Stimulated activated CD8-positive, alpha-beta memory T cell treated with anti-CD3 and anti-CD28 coated beads, Interleukin-7, amount 100 ng/mL, for 24 hours (primary cell): ENCODE measurements at places on chromosomes 7 and 10.
A peak's percentile ranks its signal among the peaks of the same experiment; 100 is the strongest.

DNA sequence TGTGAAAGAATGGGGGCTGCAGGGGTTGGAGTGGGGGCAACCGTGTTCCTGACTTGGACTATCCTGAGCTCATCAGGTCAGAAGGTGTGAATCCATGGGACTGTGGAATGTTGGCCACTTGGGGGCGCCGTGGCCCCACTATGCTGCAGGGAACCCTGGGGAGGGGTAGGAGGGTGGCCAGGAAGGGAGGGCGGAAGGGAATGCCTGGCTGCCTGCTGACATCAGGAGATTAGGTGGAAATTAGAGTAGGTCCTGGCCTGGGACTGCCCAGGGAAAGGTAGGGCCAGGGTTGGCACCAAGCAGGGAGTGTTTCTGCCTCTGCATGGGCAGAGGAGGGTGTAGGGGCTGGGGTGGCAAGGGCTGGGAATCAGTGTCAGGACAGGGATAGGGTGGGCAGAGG is 65.8 kb upstream of the PRSS58 start:
- DNase-seq: peak; percentile 30

- no peak for DNase-seq
These were observed 2.4 kb downstream of the CYP51A1 start for GRCh38 chr7:92131764-92132330.

GRCh38 chr10:3980660-3981059 is 195.7 kb upstream of the KLF6 start:
- no peak for DNase-seq

- DNase-seq: no peak
These were observed 60.4 kb downstream of the LRRC17 start for GRCh38 chr7:102973096-102973802.

GRCh38 chr10:110462166-110463095 is 35.3 kb upstream of the DUSP5 start:
- no peak for DNase-seq

DNA sequence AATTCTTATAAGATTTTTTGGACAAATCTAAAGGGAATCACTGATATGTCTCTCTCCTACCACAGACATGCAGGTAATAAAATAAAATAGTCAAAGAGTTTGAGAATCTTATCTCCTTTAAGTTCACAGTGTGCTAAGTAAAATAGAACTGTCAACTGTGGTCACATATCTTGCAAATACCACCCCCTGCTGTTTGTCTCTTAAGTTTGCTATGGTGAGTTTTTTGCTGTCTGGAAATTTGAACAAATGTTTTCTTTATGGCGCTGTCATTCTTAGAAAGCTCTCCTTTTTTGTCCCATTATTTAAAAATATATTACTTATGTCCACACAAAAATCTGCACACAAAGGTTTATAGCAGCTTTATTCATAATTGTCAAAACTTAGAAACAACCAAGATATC is 19.6 kb downstream of the GIMAP5 start:
- DNase-seq: no peak

DNA sequence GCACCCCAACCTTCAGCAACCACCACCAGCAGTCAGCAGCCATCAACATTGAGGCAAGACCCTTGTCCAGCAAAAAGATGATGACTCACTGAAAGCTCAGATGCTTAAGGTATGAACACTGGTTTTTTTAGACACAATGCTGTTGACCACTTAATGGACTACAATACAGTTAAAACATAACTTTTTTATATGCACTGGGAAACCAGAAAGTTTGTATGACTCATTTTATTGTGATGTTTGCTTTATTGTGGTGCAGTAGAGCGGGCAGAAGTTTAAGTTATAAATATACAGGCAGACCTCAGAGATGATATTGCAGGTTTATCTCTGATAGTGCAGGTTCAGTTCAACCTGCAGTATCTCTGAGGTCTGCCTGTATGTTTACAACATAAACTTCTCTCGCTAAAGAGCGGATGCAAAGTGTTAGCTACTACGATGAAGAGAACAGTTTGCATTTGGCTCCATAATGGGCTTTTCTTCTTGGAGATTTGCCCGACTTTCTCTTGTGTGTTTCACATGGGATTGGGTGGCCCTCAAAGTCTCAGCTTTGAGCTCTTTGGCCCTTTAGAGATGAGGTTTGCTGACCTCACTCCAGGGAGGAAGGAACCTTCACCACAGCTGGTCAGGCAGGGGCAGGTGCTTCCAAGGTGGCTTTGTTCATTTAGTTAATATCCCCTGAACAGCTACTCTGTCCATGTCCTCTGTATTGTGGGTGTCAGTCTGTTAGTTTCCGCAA is 84.4 kb upstream of the SHH start:
- no peak for DNase-seq

GRCh38 chr7:30041526-30042269 is 13.5 kb downstream of the PLEKHA8 start:
- no peak for DNase-seq

DNA sequence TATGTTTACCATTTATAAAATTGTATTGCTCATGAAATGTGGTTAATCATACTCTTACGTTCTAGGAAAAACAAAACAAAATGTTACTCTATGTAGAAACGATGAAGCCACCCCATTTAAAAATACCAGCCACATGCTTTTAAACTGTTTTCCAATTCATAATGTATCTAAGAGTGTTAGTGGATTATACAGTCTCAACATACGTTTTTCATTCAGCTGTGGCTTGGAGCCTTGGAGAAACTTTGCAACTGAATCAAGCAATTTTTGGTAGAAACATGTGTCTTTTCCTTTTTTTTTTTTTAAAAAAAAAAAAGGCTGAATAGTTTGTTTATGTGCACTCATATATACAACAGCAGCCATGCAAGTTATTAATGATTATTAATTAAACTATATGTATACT is 378.0 kb upstream of the SEMA3D start:
- DNase-seq: no peak

DNA sequence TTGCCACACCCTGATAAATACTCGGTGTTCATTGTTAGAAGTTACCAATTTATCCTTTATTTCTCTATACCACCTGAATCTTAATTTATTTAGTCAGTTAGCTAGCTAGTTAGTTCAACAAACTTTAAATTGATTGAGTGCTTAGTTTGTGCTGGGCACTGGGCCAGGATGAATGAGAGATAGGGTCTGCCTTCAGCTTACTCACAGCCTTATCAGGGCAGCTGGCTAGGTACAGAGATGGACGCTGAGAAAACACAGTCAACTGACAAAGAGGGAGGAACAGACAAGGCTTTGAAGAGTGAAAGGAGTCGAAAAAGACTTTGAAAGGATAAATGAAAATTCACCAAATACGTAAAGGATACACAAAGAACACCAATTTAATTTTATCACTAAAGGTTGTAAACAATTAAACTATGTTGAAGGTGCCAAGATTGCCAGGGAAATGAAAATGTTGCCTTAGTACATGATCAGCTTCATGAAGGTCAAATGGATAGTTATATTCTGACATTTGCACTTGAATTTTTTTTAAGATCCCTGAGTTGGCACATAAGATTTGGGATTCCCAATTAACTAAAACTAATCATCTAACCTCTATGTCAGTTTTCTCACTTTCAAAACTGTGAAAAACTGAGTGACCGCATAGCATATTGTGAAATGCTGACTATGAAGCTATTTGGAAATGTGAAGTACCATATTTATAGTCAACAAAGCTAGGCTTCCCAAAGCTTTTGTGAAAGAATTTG is 2.1 kb downstream of the CAV2 start:
- DNase-seq: no peak

DNA sequence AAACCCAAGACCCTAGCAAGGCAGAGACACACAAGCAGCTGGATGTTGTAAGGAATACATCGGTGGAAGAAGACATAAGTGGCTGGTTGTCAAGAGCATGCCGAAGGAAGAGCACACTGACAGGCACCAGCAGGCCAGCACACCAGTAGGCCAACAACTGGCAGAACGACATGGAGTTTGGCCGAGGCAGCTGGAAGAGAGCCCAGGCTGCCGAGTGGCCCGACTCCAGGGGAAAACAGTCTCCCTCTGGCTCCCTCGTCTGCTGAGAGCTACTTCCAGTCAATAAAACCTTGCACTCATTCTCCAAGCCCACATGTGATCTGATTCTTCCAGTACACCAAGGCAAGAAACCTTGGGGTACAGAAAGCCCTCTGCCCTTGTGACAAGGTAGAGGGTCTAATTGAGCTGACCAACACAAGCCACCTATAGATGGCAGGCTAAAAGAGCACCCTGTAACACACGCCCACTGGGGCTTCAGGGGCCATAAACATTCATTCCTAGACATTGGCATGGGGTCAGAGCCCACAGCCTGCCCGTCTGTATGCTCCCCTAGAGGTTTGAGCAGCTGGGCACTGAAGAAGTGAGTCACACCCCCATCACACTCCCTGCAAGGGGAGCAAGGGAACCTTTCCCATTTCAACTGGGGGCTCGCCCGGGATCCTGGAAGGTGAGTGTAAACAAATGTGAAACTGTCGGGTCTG is 14.7 kb upstream of the TNS3 start:
- no peak for DNase-seq

DNA sequence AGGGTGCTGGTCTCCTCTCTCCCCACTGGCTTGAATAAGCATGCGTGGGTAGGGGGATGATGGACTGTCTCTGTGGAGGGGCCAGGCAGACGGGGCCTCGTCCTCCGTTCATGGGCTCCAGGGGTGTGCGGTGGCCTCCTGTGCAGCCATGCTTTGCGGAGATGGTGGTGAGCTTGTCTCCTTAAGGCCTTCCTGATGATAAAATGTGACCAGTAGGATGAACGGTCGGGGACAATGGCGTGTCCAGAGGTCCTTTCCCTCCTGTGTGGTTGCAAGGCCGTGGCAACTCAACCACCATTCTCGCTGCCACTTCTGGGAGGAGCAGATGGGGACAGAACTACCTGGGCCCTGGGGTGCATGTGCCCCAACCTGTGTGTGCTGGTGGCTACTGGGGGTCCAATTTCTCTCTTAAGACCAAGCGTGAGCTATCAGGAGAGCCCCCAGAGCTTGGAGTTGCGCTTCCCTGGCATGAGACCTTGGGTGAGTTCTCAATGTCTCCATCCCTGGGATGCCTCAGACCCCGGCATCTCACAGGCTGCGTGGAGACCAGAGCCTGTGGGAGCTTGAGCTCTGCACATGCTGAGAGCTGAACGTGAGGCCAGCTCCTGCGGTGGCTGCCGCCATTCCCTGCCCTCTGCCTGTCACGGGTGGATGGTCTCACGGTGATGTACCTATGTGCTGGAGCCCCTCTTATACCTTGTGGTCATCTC is 112.2 kb downstream of the INPP5A start:
- no peak for DNase-seq

DNA sequence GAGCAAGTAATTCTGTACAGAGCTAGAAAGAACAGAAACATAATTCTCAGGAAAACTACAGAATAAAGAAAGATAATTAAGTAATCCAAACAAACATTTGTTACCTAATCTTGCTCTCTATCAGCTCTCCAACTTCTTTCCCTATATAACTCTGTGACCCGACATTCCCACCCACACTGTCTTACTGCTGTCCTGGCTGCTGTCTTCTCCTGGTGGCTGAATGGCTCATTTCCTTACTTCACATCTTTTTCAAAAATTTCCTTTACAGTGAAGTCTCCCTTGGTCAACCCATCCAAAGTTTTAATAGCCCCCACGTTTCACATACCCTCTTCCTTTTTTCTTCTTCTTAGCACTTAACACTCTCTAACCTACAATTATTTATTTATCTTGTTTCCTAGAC is 64.0 kb downstream of the HYCC1 start:
- no peak for DNase-seq

GRCh38 chr10:31194986-31195385 is 124.0 kb upstream of the ZEB1 start:
- no peak for DNase-seq

DNA sequence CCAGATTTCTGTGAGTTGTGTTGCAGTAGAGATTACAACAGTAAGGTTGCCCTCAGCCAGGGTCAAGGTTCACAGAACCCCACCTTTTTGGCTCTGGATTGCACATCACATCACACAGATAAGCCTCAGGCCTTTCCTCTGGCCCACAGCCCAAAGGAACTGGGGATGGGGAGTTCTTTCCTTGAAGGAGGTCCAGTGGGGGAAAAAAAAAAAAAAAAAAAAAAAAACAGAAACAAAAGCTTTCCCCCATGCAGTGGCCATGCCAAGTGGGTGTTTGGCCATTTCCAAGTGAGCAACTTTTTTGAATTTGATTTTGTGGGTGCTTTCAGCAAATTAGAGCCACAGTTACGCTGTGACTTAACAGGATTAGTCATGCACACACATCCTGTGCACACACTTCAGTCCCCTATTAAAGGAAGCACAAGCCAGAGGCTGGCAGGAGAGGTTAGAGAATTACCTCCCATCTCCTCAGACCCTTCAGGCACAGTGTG is 79.3 kb upstream of the NANOS1 start:
- no peak for DNase-seq

GRCh38 chr10:132407243-132407746 is 10.3 kb downstream of the PWWP2B start:
- no peak for DNase-seq

DNA sequence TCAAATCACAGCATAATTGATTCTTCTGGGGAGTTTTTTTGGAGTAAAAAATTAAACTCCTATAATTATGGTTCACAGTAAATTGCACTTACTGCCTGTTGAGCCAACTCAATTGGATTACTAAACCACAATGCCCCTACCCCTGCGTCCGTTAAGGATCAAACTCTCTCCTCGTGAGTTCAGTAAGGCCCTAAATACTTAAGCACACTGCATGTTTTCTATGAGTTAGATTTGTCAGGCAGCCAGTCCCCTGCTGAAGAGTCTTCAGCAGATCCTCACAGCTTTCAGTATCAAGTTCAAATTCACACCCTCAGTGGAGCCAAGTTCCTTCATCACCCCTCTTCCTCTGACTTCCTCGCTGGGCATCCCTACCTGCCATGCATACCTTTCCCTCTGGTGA is 275.0 kb upstream of the BMPER start:
- DNase-seq: no peak

GRCh38 chr7:98701372-98701771 is 84.3 kb downstream of the NPTX2 start:
- DNase-seq: no peak

DNA sequence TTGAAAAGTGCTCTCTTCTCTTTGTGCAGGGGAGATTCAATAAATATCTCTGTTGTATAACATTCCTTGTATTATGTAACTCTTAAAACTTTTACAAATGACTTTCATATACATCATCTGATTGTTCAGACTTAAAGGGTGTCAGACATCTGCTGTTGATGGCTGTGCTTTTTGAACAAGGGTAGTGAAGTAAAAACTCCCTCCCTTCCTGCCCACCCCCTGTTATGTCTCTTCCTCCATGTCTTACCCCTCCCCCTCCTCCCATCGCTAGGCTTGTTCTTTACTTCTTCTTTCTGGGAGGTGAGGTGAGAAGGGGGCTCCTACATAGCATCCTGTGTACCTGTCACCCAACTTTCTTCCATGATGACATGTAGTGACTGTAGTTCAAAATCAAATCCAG is 23.4 kb upstream of the ABCB4 start:
- no peak for DNase-seq

- no peak for DNase-seq
These were observed 21.7 kb downstream of the CRHR2 start for GRCh38 chr7:30660331-30661255.

- DNase-seq: no peak
These were observed 92.0 kb downstream of the SVIL start for GRCh38 chr10:29542723-29543122.

- DNase-seq: no peak
These were observed 230.4 kb downstream of the ADK start for GRCh38 chr10:74381291-74381853.
